ENCODE measurements at places on chromosomes 1 and 21. TPM values are rescaled to one million over a fixed set of nuclear protein-coding genes. Genes with fewer than 3 reads are reported as not detected.

- no peak overlapping the region for H3K27ac ChIP-seq
- no peak for DNase-seq
- peaks cover 10% of the 10 kb centered on the region for H3K27me3 ChIP-seq
- no peak overlapping the region for H3K4me3 ChIP-seq
- no peaks in the 10 kb centered on the region for H3K36me3 ChIP-seq
Observed at GRCh38 chr1:47621977-47622376, 184.1 kb downstream of the FOXD2 start.

DNA sequence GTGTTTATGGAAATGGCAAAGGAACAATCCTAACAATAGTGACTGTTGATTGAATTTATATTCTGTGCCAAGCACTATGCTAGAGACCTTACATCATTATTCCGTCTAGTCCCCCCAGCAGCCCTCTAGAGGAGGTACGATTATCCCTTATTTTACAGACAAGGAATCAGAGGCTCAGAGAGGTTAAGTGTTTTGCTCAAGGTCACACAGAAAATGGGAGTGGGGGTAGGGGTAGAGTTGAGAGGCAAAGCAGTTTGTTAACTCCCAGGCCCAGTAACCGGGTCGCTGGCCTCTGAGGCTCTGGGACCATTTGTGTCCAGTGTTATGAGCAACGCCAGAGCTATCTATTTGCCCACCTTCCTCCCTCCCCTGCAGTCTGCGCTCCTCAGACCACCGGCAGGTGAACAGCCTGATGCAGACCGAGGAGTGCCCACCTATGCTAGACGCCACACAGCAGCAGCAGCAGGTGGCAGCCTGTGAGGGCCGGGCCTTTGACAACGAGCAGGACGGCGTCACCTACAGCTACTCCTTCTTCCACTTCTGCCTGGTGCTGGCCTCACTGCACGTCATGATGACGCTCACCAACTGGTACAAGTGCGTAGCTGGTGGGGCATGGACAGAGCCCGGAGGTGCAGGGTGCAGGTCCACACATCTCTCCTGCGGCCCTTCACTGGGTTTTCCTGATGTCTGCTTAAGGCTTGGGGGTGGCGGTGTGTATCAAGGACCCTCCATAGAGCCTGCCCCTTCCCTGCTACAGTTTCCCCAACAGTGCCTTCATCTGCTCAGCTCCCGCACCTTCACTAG, 19.8 kb downstream of the SERINC2 start:
- H3K4me3 ChIP-seq = no peak overlapping the region
- H3K36me3 ChIP-seq = no peaks in the 10 kb centered on the region
- H3K27me3 ChIP-seq = no peaks in the 10 kb centered on the region

DNA sequence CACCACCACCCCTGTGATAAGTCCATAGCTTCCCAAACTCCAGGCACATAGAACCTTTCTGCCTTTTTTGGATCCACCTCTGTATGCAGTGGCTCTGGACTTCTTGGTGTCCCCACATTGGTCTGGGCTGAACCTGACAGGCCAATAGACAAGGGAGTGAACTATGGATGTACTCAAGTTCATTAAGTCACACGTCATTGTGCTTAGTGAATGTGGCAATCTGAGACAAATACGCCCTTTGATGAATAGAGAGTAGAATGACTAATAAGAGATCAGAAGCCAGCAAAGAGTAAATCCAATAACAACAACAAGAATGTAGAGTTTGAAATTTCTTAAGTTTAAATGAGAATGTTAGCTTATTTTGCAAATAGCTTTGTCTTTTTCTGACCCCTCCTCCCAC, 114.8 kb downstream of the ST6GALNAC3 start:
- H3K4me1 ChIP-seq = no peaks in the 10 kb centered on the region
- DNase-seq = no peak
- no peaks in the 10 kb centered on the region for H3K36me3 ChIP-seq
- H3K27ac ChIP-seq = no peak overlapping the region

DNA sequence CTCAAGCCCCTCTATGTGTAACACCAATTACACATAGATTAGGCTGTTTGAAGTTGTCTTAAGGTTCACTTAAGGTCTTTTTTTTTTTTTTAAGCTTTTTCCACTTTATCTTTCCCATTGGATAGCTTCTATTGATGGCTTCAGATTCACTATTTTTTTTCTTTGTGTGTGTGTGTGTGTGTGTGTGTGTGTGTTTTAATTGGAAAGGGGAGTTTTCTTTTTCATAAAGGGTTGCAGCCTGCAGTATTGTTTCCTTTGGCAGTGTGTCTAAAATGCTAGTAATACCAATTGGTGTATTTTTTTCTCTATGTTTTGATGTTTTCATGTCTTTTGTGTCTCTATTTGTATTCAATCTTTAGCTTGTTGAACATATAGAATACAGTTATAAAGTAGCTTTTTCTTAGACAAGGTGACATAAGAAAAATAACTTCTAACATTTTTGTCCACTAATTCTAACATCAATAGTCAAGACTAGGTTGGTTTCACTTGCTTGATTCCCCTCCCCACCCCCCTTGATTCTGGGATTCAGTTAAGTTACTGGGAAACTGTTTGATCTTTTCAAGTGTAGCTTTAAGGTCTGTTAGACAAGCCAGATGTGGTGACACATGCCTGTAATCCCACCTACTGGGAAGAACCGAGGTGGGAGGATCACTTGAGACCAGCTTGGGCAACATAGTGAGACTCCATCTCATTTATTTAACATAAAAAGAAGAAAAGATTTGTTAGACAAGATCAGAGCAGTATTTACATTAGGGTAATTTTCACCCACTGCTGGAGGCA, 21.4 kb downstream of the PRRC2C start:
- peak overlapping the region; percentile 16 for H3K27ac ChIP-seq
- no peaks in the 10 kb centered on the region for H3K27me3 ChIP-seq
- H3K36me3 ChIP-seq = peaks cover 3% of the 10 kb centered on the region
- H3K4me3 ChIP-seq = no peak overlapping the region

- no peak overlapping the region for H3K4me3 ChIP-seq
- no peaks in the 10 kb centered on the region for H3K4me1 ChIP-seq
- H3K27ac ChIP-seq = no peak overlapping the region
- no peak for DNase-seq
Observed at GRCh38 chr1:11515368-11516300, 36.7 kb downstream of the DISP3 start.

- no peak for DNase-seq
- peaks cover 6% of the 10 kb centered on the region for H3K27me3 ChIP-seq
- H3K4me1 ChIP-seq = no peaks in the 10 kb centered on the region
Observed at GRCh38 chr1:219430419-219430818, 182.5 kb downstream of the ZC3H11B start.

Gene FOXD3
- 4.7 TPM for total RNA-seq

- H3K27ac ChIP-seq = no peak overlapping the region
- no peaks in the 10 kb centered on the region for H3K27me3 ChIP-seq
- H3K4me1 ChIP-seq = no peaks in the 10 kb centered on the region
- no peak overlapping the region for H3K4me3 ChIP-seq
- no peak for DNase-seq
Observed at GRCh38 chr1:207815913-207816291, 64.0 kb downstream of the CD46 start.

Gene HCN3
- total RNA-seq = 12.2 TPM

Gene ATAD3A
- total RNA-seq = 83.1 TPM

Gene AGT
- 0.13 TPM for total RNA-seq

Gene PODN
- 0.17 TPM for total RNA-seq

DNA sequence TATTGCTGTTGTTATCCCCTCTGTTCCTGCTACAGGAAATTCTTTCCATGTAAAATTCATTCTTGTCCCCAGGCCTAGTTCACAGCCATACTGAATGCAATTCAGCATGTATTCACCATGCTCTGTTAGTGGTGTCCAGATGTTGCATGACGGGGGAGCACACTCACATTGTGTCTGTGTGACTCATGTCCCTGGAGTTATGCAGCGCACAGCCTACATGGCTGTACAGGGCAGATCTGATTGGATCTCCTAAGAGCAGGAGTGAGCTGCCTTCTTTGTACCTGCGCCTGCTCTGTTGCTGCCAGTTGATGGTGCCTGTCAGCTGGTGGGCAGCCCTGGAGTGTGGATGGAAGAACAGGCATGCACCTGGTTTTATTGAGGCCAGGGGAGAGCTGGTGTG, 17.6 kb downstream of the HTR6 start:
- H3K27me3 ChIP-seq = peaks cover 3% of the 10 kb centered on the region
- peak; percentile 45 for DNase-seq
- no peak overlapping the region for H3K4me3 ChIP-seq
- no peaks in the 10 kb centered on the region for H3K4me1 ChIP-seq
- no peak overlapping the region for H3K27ac ChIP-seq
- H3K36me3 ChIP-seq = no peaks in the 10 kb centered on the region

DNA sequence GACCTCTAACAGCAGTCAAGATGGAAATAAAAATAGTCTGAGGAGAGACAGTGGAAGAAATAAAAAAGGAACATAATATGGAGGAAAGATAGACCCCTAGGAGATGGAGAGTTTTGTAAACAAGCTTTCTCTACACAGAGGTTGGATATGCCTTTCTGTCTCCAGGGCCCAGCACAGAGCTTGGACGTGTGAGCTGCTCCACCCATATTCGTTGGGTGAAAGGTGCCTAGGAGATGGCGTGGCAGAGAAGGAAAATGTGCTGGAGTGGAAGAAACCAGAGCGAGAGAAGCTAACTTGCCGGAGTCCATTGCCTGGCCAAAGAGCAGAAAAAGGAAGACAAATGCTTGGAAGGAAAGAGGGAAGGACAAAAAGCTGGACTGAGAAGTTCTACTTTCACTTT, 78.3 kb upstream of the LMO4 start:
- no peak overlapping the region for H3K4me3 ChIP-seq
- DNase-seq = no peak
- no peak overlapping the region for H3K27ac ChIP-seq
- no peaks in the 10 kb centered on the region for H3K27me3 ChIP-seq

- peaks cover 13% of the 10 kb centered on the region for H3K27me3 ChIP-seq
- peak; percentile 63 for DNase-seq
- peak overlapping the region; percentile 42 for H3K4me3 ChIP-seq
- H3K27ac ChIP-seq = no peak overlapping the region
Observed at GRCh38 chr1:228647523-228648444, 87.5 kb upstream of the RHOU start.

Gene C1orf216
- 26.1 TPM for total RNA-seq

DNA sequence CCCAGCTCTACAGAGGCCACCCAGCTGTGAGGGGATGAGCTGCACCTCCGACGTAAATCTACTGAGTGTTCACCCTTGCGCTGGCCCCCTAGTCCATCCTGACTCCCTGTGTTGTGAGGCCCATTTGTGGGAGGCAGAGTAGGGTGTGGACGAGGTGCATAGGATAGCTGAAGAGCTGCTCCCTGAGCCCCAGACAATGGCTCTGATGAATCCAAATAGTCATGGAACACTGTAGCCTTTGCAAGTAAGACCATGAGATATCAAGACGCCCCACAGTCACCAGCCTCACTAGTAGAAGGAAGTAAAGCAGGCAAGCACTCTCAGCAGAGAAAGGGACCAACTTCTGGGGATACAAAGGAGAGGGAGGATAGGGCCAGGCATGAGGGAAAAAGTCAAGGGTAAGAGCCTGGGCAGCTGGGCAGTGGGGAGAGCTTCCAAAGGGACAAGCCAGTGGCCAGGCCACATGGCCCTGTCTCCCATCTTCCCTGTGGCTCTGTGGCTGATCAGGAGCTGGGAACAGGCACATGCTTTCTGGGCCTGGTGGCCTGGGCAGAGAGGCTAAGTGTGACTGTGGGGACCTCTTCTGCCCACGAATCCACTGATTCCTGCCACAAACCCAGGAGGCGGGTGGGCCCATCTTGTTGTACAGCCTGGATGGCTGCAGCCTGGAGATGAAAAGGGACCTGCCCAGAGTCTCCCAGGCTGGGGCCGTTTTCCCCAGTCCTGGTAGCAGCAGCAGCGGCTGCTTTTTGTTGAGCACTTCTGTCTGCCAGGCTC, 55.5 kb upstream of the EPS8L3 start:
- no peaks in the 10 kb centered on the region for H3K4me1 ChIP-seq
- H3K36me3 ChIP-seq = no peaks in the 10 kb centered on the region
- DNase-seq = no peak

Gene C1orf159
- total RNA-seq = 28.4 TPM

DNA sequence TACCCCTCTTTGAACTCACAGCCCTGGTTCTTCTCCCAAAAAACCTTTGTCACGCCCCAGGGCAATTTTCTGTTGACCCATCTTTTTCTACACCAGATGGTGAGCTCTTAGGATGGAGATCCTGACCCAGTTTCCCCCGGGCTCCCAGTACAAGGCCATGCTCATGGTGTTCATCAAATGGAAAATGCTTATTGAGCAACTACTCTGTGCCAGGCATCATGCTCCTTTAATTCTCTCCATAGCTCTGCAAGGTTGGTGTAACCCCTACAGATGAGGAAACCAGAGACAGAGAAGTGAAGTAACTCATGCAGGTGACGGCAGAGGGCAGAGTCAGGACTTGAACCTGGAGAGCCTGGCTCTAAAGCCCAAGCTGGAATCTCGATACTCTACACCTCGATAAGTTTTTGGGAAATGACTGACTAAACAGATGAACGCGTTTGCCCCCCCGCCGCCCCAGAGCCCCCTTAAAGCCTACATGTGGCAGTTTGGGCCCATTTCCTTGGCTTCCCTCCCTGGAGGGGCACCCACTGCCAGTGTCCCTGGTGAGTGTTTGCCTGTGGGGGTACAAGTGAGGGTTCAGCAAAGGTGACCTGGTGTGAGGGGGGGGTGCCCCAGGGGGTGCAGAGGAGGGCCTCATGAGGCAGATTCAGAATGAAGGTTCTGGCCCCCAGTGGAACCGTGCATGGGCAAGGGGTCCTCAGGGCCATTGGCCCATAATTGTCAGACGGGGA, 30.2 kb upstream of the RUNX3 start:
- no peak for DNase-seq
- no peak overlapping the region for H3K27ac ChIP-seq
- no peak overlapping the region for H3K4me3 ChIP-seq
- no peaks in the 10 kb centered on the region for H3K27me3 ChIP-seq

- H3K36me3 ChIP-seq = no peaks in the 10 kb centered on the region
- no peak overlapping the region for H3K27ac ChIP-seq
- DNase-seq = no peak
- H3K27me3 ChIP-seq = no peaks in the 10 kb centered on the region
- H3K4me1 ChIP-seq = peaks cover 8% of the 10 kb centered on the region
Observed at GRCh38 chr1:224490549-224491537, 56.2 kb upstream of the WDR26 start.

Gene FAM43B
- not detected for total RNA-seq

DNA sequence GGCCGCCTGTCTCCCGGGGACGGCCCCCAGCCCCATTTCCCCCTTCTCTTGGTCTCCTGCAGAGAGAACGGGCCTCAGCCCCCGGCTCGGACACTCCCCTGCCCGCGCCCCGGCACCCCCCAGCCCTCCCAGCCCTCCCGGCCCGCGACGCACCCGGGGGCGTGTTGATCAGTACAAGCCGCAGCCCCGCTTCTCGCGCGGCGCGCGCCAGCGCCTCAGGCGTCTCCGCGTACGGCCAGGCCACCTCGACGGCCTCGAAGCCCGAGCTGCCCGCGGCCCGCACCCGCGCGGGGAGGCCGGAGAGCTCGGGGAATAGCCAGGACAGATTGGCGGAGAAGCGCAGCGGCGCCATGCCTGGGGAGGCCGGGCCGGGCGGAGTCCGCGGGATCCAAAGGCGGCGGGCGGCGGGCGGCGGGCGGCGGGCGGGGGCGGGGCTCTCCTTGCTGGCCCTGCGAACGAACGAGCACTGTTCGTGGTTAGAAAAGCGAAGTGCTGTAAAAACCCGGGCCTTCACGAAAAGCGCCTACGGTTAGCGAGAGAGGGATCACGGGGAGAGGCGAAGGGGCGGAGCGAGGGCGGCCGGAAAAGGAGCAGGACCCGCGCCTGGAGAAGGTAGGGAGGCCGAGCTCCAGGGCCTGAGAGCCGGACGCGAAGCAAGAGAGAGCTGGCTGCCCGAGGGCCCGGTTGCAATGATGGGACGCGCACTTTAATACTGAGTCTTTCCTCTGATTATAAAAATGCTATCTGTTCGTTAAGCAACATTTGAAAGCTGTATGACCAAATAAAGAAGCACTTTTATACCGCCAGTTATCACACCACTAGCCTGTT, at the start of gene HYI:
Gene HYI, minus strand, starts transcription at position 490 of the 828 bp plus-strand sequence. Its CDS starts 138 bp downstream, at position 352.
- peaks cover 21% of the 10 kb centered on the region for H3K36me3 ChIP-seq
- peak within 1 kb of the TSS; percentile 56 for H3K4me3 ChIP-seq
- DNase-seq = peak; percentile 91
- H3K27me3 ChIP-seq = peaks cover 6% of the 10 kb centered on the region

Gene OR2T11
- total RNA-seq = not detected

Data from A673 (cell line).